Left renal cortex interstitium (tissue), 4 donors: ENCODE measurements at places on chromosomes 13 and 19. TPM values are rescaled to one million over a fixed set of nuclear protein-coding genes. Genes with fewer than 3 reads are reported as not detected.

GRCh38 chr19:38557205-38557799 lies 60.5 kb downstream of the MAP4K1 start:
- no peak for DNase-seq

GRCh38 chr13:27372896-27373295 lies 51.5 kb upstream of the GTF3A start:
- DNase-seq, result no peak

GRCh38 chr19:50850738-50851137 lies 4.0 kb upstream of the KLK3 start:
- no peak for DNase-seq

- DNase-seq, result no peak
Measured at GRCh38 chr19:48799358-48800300, 11.2 kb downstream of the BCAT2 start.

DNA sequence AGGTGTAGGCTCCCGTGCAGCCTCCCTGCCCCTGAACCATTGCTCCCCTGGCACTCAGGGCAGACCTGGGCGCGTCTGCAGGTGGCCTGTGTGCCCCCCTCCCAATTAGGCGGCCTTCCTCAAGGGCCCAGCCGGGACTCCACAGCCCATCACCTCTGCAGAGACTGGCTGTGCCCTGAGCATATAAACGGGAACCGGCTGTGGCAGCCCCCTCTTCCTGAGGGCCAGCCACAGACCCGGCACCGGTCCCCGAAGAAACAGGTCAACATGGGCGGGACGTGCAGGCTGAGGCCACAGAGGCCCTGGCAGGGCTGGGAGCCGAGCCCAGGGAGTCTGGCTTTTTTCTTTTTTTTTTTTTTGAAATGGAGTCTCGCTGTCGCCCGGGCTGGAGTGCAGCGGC lies 12.0 kb downstream of the PIAS4 start:
- no peak for DNase-seq

DNA sequence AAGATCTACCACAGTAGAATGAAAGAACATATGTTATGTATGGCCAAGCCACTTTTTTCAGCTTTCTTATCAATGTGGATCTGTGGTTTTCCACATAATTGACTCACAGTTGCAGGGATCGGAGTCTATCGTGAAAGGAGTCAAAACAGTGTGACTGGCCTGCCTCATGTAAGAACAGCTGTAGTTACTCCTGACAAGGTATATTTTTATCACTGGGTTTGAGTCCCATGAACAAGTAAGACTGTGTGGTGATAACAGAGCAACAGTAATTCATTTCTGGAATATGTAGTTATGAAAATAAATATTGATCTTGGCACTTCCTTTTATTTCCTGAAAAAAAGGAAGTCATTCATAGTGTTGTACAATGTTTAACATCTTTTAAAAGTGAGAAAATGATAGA lies 416.6 kb downstream of the KLF12 start:
- no peak for DNase-seq

DNA sequence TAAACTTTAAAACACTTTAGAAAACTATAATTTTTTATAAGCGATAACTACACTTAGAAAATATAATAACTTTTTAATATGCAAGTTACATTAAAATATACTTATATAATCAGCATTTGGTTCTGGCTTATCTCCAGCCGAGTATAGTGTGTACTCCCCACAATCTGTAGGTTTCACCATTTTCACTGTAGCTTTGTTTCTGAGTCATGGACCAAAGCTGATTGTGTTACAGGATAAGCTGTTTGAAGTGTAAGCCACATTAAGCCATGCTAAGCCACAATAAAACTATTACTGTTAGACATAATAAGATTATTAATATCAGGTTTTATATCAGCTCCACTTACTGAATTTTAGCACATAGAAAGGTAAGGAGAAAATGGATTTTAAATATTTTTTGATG lies 43.8 kb downstream of the CCDC122 start:
- no peak for DNase-seq

DNA sequence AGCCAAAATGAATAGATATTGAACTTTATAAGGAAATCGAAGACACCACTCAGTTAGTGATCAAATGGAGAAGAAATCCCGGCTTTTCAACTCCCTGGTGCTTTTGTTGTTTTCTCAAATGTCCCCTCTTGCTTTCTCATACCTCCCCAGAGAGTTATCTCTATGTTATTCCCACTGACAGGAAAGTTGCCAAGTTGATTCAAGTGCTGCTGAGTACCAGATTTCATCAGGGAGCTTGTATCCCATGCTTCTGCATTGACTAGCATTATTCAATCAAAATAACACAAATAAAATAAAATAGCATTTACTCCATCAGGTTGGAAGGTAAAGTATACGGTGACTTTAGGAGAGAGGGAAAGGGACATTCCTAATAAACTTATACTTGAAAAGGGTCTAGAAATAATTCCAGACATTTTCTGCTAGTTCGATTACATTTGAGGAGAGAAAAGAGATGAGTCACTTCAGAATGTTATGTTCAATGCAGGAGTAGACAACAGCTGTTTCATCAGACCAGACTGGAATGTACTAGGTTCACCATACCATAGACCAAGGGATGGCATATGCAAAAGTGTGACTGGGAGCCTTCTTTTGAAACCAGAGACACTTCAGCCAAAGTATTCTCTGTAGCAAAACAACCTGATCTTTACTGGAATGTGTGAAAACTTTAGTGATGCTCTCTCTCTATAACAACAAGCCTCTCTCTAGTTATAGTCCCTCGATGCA lies 397.8 kb downstream of the FGF14 start:
- DNase-seq, result no peak

GRCh38 chr19:44055870-44056269 lies 4.0 kb downstream of the ZNF223 start:
- no peak for DNase-seq

DNA sequence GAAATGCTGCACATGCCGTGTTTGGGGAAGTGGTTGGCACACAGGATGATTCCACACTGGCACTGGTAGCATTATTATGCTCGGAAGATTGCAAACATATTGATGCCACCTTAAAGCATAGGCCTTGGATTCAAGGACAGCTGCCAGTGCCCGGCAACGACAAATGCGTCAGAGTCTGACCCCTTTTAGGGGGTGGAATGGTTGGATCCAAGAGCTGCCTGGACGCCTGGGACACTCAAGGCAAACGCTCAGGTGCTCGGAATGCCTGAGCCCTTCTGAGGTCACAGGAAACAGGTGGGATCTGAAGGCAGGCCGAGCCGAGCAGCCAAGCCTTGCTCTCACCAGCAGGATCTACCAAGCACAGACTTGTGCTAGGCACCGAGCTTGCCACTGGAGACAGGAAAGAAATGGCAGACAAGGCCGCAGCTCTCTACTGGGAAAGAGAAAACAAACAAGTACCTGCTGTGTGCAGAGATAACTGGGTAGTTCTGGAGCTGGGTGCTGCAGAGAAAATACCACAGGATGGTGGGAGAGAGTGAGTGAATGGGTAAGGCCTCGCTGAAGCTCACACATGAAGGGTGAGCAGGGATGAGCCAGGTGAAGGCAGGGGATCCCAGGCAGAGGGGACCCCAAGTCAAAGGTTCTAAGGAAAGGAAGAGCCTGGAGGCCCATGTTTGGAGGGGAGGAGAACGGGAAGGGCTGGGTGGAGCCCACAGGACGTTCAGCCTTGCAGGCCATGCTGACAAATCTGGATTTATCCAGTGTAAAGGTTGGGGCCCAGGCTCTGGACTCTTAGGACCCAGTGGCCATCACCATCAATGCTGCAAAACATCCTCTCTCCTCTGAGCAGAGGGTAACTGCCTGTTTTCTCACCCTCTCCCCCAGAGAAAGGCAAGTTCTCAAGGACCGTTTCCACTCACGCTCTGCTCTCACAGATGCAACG lies 9.2 kb downstream of the RANBP3 start:
- DNase-seq, result no peak

DNA sequence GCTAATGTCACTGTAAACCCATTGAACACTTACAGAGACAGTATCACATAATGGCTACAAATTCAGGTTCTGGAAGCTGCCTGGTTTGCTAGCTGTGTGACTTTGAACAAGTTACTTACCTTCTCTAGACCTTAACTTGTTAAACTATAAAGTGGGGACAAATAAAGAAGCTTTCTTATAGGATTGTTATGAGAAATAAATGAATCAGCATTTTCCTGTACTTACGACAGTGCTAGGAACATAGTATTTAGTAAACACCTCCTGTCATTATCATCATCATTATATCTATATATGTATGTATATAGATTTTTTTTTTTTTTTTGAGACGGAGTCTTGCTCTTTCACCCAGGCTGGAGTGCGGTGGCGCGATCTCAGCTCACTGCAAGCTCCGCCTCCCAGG lies 54.9 kb downstream of the CDK8 start:
- DNase-seq, result no peak

- no peak for DNase-seq
Measured at GRCh38 chr19:1232652-1233072, 5.1 kb downstream of the CBARP start.

DNA sequence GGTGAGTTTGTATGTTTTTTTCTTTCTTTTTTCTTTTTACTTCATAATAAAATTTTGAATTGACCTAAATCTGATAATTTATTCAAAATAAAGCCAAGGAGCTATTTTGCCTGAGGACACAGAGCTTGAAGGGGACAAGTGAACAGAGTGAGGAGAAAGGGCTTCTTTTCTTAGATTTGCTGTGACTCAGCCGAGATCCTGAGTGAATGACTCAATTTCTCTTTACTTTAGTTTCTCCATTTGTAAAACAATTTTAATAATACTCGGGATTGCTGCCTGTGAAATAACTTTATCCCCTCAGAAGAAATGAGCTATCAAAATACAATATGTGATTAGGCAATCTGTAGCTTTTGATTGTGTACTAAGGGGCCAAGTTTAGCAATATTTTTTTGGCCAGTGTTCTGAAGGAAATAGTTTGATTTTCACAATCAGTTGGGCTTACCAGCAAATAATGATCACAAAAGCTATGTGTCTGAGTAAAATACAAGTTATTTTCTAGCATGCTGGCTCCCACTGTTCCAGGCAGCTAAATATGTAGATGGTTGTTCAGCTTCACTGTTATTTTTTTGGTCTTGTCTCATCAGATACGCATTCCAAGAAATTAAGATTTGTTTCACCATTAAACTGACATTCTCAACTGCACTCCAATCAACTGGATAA lies 437.5 kb downstream of the FGF9 start:
- no peak for DNase-seq

GRCh38 chr13:113089693-113090414 lies 15.7 kb upstream of the F7 start:
- DNase-seq, result no peak

DNA sequence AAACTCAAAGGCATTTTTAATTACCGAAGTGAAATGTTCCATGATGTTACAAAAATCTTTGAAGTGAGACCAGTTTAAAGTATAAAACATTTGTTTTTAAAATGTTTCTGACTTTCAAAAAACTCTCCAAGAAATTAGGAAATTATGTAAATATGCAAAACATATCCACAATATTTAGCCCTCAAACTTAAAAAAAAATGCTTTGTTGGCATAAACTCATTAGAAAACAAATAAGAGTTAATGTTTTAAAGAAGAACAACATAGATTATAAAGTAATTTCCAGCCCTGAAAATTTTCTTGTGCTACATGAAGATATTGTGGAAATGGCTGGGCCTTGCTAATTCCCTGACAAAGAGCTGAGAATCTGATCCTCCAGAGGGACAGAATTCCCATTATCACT lies 199.7 kb upstream of the STARD13 start:
- no peak for DNase-seq

- no peak for DNase-seq
Measured at GRCh38 chr13:106275446-106276032, 259.9 kb downstream of the EFNB2 start.

DNA sequence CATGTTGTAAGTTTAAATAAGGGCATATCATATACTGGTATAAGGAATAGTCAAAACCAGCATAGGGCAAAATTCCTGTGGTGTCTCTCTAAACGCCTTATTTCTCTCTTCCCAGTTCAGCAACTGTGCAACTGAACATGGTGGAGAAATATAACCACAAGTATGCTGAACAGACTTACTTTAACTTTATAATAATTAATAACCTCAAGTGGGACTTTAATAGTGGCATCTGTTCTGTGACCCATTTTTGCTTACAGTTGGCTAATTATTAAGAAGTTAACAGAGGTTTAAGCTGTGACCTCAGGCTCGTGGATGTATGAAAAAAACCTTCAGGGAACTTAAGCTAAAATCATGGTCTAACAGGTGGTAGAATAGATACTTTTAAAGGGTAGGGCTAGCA lies 54.3 kb downstream of the MICU2 start:
- DNase-seq, result no peak

DNA sequence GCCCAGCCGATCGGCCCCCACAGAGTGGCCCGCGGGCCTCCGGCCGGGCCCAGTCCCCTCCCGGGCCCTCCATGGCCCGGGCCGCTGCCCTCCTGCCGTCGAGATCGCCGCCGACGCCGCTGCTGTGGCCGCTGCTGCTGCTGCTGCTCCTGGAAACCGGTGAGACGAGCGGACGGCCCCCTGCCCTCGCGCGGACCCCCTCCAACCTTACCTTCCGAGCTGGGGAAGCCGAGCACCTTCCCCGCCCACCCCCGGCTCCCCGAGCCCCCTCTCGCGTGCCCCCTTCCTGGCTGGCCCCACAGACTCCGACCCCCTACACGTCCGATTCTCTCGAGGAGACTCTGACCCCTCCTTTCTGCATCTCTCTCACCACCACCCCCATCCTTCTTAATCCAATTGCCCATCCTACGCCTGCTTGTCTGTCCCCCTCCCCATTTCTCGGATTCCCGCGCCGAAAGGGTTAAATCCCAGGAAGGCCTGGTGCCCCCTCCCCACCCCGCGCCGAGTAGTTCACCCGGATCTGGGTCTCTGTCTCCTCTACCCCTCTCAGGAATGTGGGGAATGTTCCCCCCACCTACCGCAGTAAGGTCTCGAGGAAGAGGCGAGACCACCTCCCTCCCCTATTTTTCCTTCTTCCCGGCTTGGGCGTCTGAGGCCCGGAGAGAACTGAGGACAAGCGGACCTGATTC lies 502 bp downstream of the NECTIN2 start:
- DNase-seq, result peak; percentile 56

DNA sequence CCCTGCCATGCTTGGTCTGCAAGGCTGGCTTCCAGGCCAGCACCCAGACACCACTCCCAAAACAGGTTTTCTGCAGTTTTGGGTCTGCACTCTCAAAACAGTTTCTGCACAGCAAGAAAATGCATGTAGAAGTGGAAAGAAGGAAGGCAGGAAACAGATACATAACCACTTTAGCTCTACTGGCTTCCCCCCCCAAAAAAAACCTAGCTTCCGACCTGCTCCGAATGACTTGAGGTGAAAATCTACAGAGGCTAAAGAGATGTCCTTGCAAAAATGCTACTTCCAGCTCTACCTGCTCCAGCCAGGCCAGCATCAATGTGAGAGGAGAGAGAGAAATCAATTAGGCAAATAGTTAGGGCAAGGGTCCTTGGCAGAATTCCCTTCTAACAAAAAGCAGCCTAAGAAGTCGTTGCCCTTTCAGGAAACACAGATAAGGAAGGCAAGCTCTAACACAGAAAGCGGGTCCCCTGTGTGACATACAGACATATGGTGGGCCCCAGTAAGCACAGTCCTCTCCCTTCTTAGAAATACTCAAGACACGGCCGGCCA lies 3.4 kb downstream of the C19orf12 start:
- no peak for DNase-seq

The FUT1 gene
- polyA plus RNA-seq, result 3.8 TPM

The TEX29 gene
- polyA plus RNA-seq, result 0.48 TPM

The ANKRD24 gene
- polyA plus RNA-seq, result 1.8 TPM

The LHB gene
- 0.35 TPM for polyA plus RNA-seq

The KPNA3 gene
- polyA plus RNA-seq, result 33.3 TPM

The ZNF835 gene
- polyA plus RNA-seq, result 4.5 TPM

The HPN gene
- 109 TPM for polyA plus RNA-seq

The ZNF808 gene
- polyA plus RNA-seq, result 18.7 TPM
